ENCODE measurements at places on chromosomes 5 and 9.
A peak's percentile ranks its signal among the peaks of the same experiment; 100 is the strongest.

- no peak for DNase-seq
Observed at GRCh38 chr5:71922584-71923106, 184.6 kb upstream of the MAP1B start.

DNA sequence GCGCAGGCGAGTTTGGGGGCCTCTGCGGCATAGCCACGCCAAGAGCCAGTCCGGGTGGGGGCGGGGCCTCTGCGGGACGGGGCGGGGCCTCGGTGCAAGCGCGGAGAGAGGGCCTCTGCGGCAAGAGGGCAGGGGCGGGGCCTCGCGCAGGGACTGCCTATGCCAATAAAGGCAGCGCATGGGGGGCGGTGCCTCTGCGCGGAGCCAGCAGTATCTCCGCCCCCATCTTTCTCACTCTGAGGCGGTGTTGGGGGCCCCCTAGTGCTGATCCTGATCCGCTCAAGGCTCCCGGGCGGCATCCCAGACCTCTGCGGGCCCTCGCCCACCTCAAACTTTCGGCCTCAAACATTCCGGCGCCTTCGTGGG, 9.2 kb upstream of the GPRIN1 start:
- peak; percentile 60 for DNase-seq

DNA sequence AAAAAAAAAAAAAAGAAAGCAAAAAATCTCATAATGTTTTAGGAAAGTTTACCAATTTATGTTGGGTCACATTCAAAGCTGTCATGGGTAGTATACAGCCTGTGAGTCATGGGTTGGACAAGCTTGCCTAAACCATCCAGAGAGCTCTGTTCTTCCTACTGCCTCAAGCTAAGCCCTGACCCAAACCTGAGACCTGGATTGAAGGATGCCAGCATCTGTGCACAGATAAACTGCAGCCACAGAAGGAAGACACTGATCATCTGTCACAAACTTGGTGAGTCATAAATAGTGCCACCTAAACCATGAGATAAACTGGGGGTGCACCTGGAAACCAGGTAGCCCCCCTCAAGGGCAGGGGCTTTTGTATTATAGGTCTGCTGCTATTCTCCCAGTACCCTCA, 31.0 kb downstream of the CSF2 start:
- no peak for DNase-seq

DNA sequence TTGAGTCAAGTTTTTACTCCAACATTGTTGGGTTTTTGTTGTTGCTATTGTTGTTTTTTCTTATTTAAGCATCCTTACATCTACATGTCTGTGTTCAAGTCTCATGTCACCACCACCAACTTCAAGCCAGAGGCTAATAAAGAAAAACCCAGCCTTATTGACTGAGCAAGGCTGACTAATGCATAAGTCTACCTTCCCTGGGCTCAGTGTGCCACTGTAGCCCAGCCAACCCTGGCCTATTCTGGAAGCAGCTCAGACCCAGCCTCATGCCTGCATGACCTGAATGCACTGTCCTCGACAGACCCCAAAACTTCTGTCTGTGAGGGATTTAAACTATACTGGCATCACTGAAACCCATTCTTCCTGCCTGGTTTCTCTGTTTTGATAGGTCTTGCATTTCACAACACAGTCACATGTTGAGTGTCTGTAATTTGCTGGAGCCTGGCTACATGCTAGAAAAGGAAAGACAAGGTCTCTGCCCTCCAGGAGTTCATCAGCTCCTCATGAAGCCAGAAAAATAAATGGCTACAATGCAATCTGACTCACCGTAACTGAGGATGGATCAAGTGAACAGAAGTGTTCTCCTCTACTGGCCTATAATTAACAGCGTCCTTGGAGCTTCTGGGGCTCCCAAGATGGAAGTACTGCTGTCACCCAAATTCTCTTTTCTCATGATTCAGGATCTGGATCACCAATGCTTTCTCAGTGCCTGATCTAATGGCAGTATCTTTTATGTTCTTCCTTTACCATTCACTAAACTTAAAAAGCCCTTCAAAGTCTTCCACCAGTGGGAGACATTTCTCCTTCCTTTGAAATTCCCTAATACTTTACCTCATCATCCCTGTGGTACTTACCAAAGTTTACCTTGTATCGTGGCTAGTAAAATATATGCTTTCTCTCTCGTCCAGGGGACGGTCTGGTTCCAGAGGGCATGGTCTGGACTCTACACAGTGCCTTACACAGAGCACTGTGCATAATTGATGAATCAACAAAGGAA, 103.9 kb upstream of the IFNE start:
- DNase-seq = no peak

DNA sequence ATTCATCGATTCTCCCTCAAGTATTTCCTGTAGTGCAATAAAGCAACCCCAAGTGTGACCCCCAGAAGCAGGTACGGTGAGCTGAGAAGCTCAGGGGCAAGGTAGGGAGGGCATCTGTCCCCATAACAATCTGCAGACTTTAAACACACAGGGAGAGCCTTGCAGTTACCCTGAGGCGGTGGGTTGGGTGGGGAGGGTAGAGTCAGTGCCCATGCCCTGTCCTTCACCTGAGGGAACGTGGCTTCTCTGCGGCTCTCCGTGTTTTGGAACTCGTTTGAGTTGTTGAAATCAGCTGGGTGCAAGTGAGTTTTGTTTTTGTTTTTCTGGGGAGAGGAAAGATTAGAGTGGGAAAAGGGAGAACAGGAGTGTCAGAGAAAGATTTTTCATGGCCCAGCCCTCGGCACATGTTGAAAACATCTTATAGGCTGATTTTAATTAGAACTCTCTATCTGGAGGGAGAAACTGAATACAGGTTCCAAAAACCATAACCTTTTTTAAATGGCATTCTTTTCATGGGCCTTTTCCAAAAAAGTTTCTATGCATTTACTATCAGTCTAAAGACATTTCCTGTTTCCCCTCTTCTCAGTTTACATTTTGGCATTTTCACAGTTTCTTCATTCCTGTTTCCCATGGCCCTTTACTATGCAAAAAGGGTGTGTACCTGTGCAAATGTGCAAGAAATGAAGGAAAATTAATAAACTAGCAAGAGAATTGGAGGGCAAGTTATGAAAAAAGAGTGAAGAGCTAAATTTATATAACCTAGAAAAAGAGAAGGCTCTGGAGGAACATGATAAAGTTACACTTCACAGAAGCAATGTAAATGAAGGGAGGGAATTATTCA, 266.5 kb upstream of the VLDLR start:
- no peak for DNase-seq

DNA sequence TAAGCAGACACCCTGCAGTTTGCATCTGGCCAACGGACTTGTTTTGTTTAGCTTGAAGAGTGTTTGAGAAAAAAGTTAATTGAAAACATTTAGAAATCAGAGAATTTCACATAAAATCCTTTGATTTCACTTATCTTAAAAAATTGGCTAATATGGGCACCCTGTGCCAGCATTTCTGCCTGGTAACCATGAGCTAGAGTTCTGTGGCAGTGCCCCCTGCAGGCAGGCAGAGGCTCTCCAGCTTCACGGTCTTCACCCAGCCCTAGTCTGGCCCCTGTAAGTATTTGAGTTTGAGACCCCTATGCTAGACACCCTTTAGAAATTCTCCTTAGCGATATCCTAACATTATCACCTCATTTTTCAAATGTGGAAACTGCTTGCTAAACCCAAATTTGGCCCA, 18.8 kb upstream of the FANCC start:
- no peak for DNase-seq

DNA sequence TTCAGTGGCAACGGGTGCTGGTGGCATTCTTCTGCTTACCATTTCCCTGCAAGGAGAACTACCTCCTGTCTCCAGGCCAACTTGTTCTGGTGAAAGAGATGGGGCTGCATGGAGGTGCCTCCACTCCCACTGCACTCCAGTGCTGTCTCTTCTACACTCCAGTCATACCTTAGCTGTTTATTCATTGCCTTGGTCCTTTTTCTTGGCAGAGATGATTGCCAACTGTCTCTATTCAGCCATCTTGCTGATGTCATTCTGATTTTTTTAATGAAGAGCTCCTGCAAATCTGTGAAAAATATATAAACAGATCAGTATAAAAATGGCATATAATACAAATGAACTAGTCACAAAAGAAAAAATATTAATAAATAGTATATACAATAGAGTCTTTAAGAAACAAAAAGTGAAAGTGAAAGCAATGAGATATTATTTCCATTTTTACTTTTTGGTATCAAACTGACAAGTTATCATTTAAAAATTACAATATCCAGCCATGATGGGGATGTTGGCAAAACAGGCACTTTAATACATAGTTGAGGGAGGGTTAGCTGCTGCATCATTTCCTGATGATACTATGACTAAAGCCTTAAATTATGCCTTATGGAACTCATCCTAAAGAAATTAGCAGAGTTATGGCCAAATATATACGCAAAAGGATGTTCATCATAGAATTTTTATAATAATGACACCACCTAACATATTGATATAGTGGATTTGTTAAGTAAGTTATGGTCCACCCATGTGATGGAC, 109.4 kb downstream of the CARTPT start:
- no peak for DNase-seq

- no peak for DNase-seq
Observed at GRCh38 chr9:37410969-37411785, 11.3 kb upstream of the GRHPR start.

- DNase-seq = no peak
Observed at GRCh38 chr5:15248731-15249130, 251.2 kb upstream of the FBXL7 start.

DNA sequence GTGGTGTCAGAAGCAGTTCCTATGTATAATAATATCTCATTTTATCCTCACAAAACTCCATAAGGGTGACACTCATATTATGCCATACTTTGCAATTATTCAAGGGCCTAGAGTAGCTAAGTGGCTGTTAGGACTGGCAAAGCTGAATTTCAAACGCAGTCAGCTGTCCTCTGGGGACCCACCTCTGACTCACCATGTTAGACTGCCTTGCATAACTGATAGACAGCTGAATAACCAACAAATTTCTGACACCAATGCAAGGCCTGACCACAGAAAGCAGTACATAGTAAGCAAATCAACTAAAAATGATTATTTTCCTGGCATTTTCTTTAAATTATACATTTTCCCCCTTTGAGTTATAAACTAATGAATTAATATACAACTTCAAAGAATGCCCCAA, 251.6 kb upstream of the PTGER4 start:
- DNase-seq = no peak

DNA sequence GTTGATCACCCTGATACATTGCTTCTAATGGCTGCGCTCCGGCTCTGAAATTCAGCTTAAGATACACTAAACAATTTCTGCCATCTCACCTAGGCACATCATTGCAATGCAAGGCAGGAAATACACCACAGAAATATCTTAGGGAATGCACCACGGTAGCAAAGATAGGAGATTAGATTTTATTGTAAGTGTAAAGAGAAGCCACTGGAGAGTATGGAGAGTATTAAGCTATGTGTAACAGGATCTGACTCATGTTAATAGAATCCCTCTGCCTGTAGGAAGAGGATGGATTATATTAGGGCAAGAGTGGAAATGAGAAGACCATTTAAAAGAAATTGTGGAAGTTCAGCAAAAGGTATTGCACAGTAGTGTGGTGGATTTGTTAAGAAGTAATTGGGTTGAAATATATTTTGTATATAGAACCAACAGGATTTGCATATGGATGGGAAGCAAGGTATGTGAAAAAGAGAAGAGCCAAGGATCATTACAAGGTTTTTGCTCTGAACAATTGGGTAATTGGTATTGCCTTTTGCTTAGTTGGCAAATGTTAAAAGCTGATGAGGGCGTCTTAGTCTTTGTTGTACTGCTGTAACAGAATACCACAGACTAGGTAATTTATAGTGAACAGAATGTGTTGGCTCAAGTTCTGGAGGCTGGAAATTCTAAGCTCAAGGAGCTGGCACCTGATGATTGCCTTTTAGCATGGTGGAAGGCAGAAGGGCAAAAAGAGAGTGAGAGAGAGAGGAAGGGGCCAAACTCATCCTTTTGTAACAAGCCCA, 636.1 kb downstream of the PSAT1 start:
- no peak for DNase-seq

- no peak for DNase-seq
Observed at GRCh38 chr5:58717303-58718007, 134.6 kb downstream of the RAB3C start.

DNA sequence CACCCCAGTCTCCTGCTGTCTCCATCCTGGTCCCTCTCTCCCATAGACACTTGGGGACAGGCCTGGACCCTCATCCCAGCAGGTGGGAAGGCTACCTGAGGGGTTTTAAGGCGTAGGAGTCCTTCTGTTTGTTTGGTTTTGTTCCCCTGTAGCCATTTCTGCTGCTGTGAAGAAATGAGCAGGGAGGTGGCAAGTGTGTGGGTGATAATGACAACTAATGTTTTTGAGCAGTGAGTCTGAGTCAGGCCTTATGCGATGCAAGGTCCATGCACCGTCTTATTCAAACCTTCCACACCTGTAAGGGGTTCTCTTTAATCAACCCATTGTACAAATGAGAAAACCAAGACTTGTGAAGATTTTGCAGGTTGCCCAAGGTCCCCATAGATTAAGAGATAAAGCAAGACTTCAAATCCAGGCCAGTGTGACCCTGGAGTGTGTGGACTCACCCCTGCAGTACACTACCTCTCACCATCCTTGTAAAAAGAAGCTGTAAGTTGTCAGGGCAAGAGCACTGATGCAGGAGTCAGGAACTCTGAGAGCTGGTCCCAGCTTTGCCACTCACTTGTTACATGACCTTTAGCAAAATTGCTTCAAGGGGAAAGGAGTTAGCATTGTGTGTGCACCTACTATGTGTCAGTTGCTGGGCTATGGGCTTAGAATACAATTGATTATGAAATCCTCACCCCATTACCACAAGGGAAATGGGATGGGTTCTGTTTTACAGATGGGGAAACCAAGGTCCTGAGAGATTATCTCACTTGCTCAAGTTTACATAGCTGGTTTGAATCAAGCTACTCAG, 7.6 kb downstream of the PCDH12 start:
- no peak for DNase-seq

DNA sequence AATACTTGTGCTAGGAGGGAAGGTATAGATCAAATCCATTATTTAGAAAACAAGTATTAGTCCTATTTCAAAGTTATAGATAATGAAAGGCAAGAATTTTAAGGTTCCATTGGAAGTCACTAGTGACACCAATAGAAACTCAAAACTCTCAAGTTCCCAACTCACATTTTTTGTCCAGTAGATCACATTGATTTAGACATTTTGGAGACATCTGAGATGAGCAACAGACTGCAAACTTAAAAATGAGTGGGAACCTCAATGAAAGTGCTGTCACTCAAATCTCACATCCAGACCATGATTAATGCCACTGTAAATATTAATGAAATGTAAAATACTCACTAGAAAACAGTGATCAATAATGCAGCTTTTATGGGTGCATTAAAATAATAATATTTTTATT, 405.0 kb downstream of the ENC1 start:
- DNase-seq = no peak

DNA sequence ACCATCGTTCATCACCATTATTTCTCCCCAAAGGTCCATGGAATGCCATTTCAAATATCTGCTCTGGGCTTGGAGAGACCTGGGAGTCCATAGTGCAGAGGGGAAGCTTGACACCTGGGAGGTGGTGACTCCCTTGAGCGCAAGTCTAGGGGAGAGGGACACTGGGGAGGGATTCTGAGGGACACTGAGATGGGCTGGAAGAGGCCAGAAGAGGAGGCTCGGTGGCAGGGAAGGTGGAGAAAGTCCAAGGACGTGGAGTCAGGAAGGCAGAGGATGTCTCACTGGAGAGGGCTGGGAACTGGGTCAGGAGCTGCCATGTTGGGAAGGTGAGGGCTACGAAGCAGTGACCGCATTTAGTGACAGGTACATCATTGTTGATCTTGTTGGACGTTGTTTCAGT, 160.3 kb upstream of the MVB12B start:
- DNase-seq = no peak

GRCh38 chr9:127841087-127841835, 13.2 kb downstream of the ENG start:
- no peak for DNase-seq

- DNase-seq = no peak
Observed at GRCh38 chr5:122584411-122585300, 190.2 kb upstream of the SNX2 start.

Data from T follicular helper cell (primary cell).